Renal cortex interstitium (tissue), 15 donors: ENCODE measurements at places on chromosomes 13 and 19.
A peak's percentile ranks its signal among the peaks of the same experiment; 100 is the strongest.

DNA sequence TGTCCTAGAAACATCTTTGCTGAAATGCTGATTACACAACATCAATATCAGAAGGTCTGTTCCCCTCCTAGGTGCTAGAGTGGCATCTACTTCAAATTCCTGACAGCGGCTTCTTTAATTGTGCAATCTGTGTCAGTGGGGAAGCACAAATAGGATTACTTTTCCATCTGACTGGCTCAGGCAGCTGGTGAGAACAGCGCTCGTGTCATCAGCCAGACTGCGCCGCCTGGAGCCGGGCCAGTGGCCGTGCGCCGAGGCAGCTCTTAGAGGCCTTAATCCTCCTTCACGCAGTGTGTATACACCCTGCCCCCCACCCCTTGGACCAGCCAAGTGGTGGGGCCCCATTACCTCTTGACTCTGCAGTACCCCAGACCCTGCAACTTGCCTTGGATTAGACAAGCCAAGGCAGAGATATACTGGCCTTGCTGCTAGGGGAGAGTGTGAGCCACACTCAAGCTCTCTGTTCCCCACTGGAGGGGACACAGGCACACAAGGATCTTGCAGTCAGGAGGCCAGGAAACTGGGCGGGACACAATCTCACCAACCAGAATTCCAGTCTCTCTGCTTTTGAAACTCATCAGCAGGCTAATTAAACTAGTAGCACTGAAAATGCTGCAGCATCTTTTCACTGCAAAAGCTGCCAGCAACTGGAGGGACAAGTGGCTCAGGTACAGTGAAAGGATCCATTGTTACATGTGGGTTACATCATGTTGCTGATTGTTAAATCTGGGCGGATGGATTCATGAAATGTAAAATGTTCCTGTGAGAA is 48.9 kb upstream of the EPHX3 start:
- DNase-seq, result no peak

- no peak for DNase-seq
Observed at GRCh38 chr13:109162248-109163036, 533.0 kb downstream of the MYO16 start.

- DNase-seq, result no peak
Observed at GRCh38 chr19:30340771-30341561, 31.2 kb upstream of the ZNF536 start.

DNA sequence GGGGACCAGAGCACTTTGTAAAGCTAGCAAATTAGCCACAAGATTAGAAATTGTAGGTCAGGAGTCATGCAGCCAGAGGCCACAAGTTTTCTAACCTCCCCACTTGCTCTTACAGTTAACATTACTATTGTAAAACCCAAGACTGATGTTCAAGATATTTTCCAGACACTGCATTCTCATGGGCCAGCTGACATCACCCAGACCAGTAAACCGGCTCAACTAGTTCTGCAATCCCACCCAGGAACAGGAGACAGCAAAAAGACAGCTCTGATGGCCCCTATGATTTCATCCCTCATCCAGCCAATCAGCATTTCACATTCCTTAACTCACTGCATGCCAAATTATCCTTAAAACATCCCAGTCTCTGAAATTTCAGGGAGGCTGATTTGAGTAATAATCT is 178.5 kb downstream of the PRR20E start:
- DNase-seq, result no peak

DNA sequence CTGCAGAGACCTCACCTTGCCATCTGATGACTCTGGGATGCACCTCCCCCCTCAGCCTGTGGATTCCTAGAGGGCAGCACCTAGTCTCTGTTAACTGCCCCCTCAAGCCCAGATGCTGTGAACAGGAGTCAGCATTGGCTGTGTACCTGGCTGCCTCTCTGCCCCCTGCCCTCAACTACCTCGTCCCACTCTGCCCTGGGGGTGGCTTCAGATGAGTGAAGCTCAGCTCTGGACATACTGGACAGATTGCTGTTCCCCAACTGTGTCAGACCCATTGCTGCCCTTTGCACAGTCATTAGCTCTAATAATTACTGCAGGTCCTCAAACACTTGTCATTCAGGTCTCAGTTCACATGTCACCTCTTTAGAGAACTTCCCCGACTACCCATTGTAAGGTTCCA is 182.1 kb upstream of the TSHZ3 start:
- no peak for DNase-seq

DNA sequence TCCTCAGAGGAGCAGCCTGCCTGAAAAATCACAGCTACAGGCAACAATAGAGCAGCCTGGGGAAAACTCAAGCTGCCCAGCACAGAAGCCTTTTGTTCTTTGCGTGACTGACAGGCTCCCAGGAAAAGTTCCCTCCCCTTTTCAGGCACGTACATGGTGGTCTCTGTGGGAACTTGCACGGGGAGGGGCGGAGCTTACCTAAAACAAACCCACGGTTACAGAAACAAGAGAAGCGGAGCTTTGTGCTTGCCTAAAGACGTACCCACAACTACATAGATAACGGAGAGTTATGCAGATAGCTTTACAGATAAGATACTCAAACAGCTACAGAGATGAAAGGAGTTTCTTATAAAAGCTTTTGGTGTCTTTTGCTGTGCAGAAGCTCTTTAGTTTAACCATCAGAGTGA is 11.4 kb downstream of the ETFB start:
- DNase-seq, result peak; percentile 39

DNA sequence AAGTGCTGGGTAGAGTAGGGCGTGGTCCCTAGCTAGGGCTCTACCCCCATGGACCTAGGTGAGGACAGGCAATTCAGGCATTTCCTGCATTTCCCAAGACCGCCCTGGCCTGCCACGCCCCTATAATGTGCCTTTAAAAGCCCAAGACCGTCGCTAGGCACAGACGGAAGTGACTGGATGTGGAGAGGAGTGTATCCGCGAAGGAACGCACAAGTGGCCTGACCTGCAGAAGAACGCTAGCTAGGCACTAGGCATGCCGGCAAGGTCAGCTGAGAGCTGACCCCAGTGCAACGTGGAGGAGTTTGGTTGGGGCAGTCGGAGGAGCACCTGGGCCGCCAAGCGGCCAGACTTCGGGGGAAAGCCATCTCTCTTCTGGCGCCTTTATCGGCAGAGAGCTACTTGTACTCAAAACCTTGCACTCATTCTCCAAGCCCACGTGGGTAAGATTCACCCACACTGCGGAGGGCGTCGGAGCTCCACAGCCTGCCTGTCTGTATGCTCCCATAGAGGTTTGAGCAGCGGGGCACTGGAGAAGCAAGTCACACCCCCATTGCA is 370.0 kb downstream of the FGF9 start:
- DNase-seq, result no peak

GRCh38 chr13:76164290-76164689 is 528.2 kb downstream of the LMO7 start:
- no peak for DNase-seq

DNA sequence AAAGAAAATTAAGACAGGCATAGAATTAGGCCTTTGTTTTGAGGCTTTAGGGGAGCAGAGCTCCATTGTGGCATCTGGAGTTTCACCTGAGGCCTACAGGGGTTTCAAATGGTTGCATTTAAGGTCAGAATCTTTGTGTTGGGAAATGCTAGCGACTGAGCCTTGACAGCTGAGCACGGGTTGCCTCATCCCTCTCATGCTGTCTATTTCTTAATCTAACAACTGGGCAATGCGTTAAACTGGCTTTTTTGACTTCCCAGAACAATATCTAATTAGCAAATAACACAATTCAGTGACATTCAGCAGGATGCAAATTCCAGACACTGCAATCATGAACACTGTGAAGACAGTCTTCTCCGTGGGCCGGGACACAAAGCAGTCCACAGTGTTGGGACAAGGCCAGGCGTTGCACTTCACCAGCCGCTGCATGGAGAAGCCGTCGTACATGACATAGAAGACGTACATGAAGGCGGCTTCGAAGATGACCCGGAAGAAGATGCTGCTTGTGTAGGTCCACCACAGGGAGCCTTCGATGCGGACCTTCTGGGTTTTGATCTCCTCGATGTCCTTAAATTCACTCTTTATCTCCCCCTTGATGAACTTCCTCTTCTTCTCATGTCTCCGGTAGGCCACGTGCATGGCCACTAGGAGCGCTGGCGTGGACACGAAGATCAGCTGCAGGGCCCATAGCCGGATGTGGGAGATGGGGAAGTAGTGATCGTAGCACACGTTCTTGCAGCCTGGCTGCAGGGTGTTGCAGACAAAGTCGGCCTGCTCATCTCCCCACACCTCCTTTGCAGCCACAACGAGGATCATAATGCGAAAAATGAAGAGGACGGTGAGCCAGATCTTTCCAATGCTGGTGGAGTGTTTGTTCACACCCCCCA is 3.8 kb downstream of the GJB2 start:
- DNase-seq, result no peak

DNA sequence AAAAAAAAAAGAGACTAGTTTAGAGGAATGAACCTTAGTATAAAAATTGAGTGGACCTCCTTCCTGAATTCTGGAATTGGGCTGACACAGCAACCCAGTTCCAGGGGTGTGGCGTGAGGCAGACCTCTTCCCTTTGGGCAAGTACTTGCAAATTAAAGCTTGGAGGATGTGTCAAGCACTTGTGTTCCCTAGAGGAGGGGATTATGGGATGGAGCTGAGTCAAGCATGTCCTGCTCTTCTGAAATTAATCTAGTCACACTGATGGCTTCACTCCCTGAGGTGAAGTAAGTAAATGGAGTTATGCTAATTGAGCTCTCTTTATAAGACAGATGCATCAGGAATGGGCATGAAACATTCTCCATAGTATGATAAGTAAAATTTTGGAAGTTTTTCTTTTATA is 107.7 kb upstream of the HTR2A start:
- no peak for DNase-seq

GRCh38 chr13:45728759-45729158 is 26.6 kb downstream of the CBY2 start:
- no peak for DNase-seq

DNA sequence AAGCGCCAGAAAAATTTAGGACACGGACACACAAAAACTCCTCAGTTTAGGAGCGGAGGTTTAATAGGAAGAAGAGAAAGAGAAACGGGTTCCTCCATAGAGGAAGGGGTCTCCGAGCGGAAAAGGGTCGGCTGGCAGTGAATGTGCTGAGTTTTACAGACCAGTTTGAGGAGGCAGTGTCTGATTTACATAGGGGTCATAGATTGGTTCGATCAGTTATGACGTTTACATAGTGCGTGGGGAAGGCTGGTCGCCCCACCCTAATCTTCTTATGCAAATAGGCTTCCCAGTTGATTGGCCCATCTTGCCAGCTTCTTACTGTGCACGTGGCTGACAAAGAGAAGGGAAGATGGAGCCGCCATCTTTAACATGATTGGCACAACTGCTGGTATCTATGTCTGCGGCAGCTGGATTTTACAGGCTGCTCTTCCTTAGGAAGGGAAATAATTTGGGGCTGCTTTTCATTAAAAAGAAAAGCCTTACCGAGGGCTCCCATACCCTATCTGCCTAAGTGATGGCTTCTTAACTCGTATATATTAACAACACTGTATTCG is 1.2 kb upstream of the ZNF225 start:
- no peak for DNase-seq

DNA sequence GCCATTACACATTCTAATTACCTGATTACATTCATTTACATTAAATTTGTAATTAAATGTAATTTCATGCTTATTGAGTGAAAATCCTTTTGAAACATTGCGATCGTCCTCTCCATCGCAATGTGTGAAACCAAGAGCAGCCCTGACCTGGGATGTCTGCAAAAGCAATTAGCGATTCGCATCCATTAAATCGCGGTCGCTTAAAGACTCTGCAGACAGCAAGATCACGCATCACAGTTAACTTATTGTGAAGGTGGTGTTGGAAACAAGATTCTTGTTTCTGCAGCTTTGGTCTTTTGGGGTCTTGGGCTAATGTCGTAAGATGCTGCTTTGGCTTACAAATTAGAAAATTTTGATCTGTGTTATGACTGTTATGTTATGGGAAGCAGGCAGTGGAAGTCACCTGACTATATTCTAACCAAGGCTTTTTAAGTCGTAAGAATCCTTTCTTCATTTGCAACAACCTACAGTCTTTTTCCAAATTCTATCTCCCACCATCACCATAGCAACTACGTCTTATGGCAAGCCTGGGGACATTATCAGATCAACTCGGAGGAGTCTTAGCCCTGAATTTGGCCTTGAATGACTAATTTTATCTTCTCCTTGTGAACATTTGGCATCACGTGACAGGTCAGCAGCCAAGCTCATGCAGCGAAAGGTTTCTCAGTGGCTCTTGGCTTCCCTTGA is 142.8 kb upstream of the SOX1 start:
- no peak for DNase-seq

DNA sequence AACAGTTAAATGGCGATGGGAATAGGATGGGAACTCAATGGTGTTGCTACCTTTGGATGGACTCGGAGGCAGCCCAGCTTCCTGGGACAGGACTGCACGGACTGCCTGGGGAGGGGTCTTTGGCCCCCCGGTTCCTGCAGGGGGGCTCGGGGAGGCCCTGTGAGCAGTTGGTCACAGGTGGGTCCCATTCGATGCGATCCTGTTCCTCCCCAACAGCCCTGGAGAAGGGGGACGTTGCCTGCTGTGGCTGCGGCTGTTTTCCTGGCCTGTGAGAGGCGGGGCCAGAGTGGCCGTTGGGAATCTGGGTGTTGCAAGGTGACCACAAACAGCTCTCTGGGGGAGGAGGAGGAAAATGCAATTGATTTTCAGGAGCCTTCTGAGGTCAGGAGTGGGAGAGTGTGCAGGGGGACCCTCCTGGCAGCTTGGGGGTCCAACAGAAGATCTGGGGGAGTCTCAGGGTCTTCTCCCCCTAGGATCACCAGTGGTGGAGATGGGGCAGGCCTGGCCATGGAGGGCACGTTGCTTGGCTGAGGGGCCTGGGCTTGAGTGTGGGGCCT is 1.9 kb upstream of the PLPPR3 start:
- DNase-seq, result no peak
